ENCODE measurements at places on chromosomes 4 and X. TPM values are rescaled to one million over a fixed set of nuclear protein-coding genes. Genes with fewer than 3 reads are reported as not detected.

SRPX2 gene
- 5.1 TPM for total RNA-seq

TLR3 gene
- total RNA-seq: 1.0 TPM

- H3K27me3 ChIP-seq: no peaks in the 10 kb centered on the region
- no peak overlapping the region for H3K4me3 ChIP-seq
- no peak overlapping the region for H3K27ac ChIP-seq
These were observed 145.1 kb downstream of the TBL1X start for GRCh38 chrX:9609987-9610386.

DNA sequence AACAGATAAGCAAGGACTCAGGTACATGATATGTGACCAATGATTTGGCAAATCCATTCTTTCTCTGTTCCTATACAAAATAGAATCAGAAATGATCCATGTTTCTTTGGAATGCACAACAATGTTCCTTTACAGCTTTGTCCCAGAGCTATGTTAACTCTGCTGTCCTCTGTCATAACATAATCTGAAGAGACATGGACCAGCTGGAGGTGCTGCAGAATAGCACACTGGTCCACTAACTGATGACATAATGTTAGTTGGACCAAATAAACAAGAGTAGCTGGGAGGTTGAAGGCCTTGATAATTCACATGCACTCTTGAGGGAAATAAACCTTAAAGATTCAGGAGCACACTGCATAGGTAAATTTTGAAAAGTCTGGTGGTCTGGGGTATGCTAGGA, 23.0 kb upstream of the DHX15 start:
- H3K36me3 ChIP-seq: no peaks in the 10 kb centered on the region
- no peak overlapping the region for H3K27ac ChIP-seq
- no peak for DNase-seq
- no peaks in the 10 kb centered on the region for H3K4me1 ChIP-seq
- H3K4me3 ChIP-seq: no peak overlapping the region
- H3K27me3 ChIP-seq: no peaks in the 10 kb centered on the region

GRCh38 chr4:88690355-88690754, 7.3 kb downstream of the NAP1L5 start:
- DNase-seq: no peak
- no peaks in the 10 kb centered on the region for H3K27me3 ChIP-seq
- H3K27ac ChIP-seq: no peak overlapping the region

- no peaks in the 10 kb centered on the region for H3K27me3 ChIP-seq
- DNase-seq: no peak
- H3K4me3 ChIP-seq: no peak overlapping the region
- no peaks in the 10 kb centered on the region for H3K36me3 ChIP-seq
- H3K27ac ChIP-seq: no peak overlapping the region
These were observed 62.6 kb downstream of the DGKK start for GRCh38 chrX:50407976-50408375.

Data from psoas muscle (tissue), 8 donors.